GM18507 (cell line): ENCODE measurements at places on chromosomes 5 and 9.

DNA sequence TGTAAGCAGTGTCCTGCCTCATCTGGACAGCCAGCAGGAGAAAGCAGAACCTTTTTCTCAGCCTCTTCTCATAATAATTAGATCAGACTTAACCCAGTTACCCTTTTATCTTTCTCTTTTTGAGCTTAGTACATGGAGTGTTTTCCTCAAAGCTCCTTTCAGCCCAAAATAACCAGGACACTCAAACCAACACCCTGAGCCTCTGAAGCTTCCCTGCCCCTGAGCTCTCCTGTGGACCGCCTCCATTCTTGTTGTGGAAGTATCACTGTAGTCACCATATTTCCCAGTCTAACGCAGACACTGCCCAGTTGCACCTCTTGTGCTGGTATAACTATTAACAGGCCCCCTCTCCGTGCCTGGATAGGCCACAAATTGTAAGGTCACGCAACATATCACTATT is 53.8 kb upstream of the ZNF622 start:
- DNase-seq, result no peak

GRCh38 chr9:121838746-121839669 is 187.6 kb downstream of the DAB2IP start:
- no peak for DNase-seq

DNA sequence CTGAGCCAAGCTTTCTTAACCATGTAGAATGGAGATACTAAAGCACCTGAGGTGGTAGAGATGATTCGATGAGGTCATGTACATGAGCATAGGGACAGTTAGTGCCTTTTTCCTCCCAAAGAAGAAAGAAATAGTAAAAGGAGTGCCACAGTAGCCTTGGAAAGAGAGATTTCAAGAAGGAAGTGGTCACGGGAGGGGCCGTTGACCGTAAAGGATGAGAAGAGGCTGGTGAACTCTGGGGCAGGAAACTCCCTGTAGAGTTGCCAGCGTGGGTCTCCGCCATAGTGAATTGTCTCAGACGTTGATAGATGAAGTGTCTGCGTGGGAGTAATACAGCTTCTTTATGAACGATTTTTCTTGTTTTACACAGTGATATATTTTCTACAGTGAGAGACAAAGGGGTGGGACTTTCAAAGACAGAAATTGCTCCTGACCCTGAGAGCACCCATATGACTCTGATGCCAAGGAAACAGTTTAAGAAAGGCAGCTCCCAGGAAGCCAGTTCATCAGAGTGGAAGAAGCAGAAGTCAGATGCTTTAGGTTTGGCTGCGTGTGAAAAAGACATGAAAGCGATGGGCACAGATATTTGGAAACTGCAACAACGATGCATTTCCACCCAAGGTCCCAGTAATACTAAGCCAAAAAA is 41.3 kb downstream of the UGCG start:
- DNase-seq, result peak; percentile 23

DNA sequence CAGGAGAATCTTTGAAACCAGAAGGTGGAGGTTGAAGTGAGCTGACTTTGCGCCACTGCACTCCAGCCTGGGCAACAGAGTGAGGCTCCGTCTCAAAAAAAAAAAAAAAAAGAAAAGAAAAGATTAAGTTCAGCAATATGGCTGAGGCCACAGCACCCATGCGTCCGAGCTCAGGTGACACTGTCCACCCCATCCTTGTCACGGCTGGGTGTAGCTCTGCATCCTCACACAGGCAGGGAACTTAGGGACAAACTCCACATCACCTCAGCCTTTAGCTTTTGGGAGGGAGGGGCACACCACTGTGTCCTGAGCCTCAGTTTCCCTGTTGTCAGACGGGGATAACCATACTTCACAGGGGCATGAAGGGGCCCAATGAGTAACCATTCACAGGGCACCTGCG is 15.5 kb downstream of the FGD3 start:
- no peak for DNase-seq

DNA sequence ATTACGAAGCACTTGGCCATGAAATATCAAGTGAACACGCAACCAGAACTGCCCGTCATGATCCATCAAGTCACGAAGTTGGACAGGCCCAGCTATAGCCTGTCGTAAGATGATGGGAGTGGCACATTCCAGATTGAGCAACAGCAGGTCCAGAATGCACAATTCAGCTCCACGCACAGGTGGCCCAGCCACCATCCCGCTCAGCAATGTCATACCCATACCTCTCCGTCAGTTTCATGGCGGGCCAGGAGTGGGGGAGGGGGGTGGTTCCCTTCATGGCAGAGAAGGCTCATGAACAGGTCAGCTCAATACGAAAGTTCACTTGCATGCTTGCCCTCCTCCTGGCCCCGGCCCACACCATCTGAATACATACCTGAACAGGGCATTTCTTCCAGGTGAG is 34.9 kb downstream of the SMIM23 start:
- DNase-seq, result no peak

DNA sequence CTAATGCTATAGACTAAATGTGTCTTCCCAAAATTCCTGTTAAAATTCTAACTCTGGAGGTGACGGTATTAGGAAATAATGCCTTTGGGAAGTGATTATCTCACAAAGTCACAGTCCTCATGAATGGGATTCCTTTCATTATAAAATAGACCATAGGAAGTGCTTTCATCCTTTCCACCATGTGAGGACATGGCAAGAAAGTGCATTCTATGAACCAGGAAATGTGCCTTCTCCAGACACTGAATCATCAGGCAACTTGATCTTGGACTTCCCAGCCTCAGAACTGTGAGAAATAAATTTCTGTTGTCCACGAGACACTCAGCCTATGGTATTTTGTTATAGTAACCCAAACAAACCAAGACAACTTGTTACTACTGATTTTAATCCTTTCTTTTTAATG is 582.4 kb upstream of the C9orf72 start:
- DNase-seq, result no peak

- no peak for DNase-seq
Observed at GRCh38 chr5:146049704-146050026, 55.7 kb downstream of the PLAC8L1 start.

- no peak for DNase-seq
Observed at GRCh38 chr5:93165559-93165958, 415.5 kb downstream of the NR2F1-AS1 start.
